A549 treated with CpdA at 1 μM for 4 hours (cell line): ENCODE measurements at places on chromosomes 13 and 19. TPM values are rescaled to one million over a fixed set of nuclear protein-coding genes. Genes with fewer than 3 reads are reported as not detected.

Gene CYP2S1
- 24.4 to 29.1 TPM (median 28.3 TPM) in 5 replicates for total RNA-seq

Gene ELL
- total RNA-seq, result 4.0 to 5.2 TPM (median 5.0 TPM) in 5 replicates

Gene UBL5
- total RNA-seq, result 419 to 506 TPM (median 439 TPM) in 5 replicates

Gene CYP4F11
- total RNA-seq, result 5.7 to 7.2 TPM (median 6.5 TPM) in 5 replicates

Gene PLIN4
- 0.20 to 0.27 TPM (median 0.21 TPM) in 5 replicates for total RNA-seq

Gene RNF225
- total RNA-seq, result 0.14 to 0.17 TPM (median 0.15 TPM) in 4 of 5 replicates, not detected in the other

Gene GRIN2D
- total RNA-seq, result 7.2 to 10.9 TPM (median 9.5 TPM) in 5 replicates

Gene SIGLEC9
- total RNA-seq, result 0.26 TPM in 1 of 5 replicates, not detected in the others

Gene ACP7
- total RNA-seq, result 0.15 to 0.19 TPM (median 0.17 TPM) in 5 replicates

Gene LRG1
- total RNA-seq, result 0.09 to 0.28 TPM (median 0.13 TPM) in 4 of 5 replicates, not detected in the other

Gene SYT3
- total RNA-seq, result 0.36 to 0.76 TPM (median 0.51 TPM) in 5 replicates

Gene CFD
- total RNA-seq, result 8.5 to 21.1 TPM (median 18.0 TPM) in 5 replicates

Gene SMARCA4
- total RNA-seq, result 7.7 to 13.0 TPM (median 10.6 TPM) in 5 replicates

Gene HCST
- total RNA-seq, result 0.40 to 0.81 TPM (median 0.57 TPM) in 4 of 5 replicates, not detected in the other

Gene PRTN3
- total RNA-seq, result 0.21 to 0.36 TPM (median 0.29 TPM) in 4 of 5 replicates, not detected in the other

Gene VSTM1
- total RNA-seq, result 0.35 to 0.81 TPM (median 0.79 TPM) in 4 of 5 replicates, not detected in the other

Gene DCLK1
- total RNA-seq, result 0.92 to 1.3 TPM (median 1.0 TPM) in 5 replicates

Gene PSG6
- total RNA-seq, result not detected in 5 replicates

Gene AMER2
- total RNA-seq, result not detected in 5 replicates

Gene ZSCAN4
- total RNA-seq, result not detected in 5 replicates
